ENCODE measurements at places on chromosomes 6 and 20.

DNA sequence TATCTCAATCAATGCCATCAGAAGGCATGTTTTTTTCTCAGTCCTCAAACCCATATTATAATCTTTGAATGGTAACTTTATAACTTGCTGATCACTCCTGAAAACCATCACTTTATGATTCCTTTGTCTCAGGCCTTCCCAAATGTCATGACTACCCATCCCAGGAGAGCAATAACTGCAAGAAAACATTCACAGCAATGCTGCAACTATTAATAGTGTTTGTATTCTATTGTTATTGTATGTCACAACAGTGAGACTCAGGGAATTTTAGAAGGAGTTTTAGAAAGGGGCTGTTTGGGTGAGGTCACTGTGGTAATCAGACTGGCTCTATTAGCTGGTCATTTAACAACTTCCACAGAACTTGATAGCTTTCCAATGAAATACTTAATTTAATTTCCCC is 301.4 kb upstream of the TBX18 start:
- no peak for DNase-seq

- no peak for DNase-seq
Measured at GRCh38 chr6:41652866-41653652, 14.8 kb downstream of the MDFI start.

- no peak for DNase-seq
Measured at GRCh38 chr20:38835792-38836191, 30.3 kb downstream of the PPP1R16B start.

GRCh38 chr6:158518191-158519127 is 41.4 kb upstream of the TMEM181 start:
- peak; percentile 40 for DNase-seq

DNA sequence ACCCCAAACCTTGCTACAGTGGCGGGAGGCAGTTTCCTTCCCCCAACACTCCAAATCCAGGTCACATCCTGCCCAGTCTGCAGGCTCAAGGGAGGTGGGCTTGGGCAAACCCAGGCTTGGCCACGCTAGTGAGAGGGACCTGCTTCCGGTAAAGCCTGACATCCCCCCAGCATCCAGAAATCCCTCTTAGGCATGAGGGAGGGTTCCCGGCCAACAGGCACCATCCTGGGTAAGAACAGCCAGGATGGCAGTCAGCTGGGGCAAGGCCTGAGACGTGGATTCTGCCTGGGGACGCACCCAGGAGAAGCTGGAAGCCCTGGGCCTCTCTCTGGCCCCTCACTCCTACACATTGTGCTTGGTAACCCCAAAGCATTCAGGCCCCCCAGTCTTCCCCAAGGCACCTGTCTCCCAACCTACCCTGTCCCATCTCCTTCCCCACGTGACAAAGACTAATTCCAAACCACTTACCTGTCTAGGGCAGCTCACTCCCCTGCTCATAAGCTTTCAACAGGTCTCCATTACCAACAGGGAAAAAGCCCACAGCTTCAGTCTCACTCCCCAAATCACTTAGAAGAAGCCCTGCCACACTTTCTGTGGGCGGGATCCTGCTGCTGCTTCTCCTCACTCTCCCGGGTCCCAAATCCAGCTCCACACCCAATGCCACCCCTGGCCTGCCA is 2.1 kb downstream of the C20orf144 start:
- no peak for DNase-seq
